Occipital lobe (tissue), 3 donors: ENCODE measurements at places on chromosomes 1 and 21.

- no peak for DNase-seq
Measured at GRCh38 chr1:97761637-97762036, 159.2 kb downstream of the DPYD start.

DNA sequence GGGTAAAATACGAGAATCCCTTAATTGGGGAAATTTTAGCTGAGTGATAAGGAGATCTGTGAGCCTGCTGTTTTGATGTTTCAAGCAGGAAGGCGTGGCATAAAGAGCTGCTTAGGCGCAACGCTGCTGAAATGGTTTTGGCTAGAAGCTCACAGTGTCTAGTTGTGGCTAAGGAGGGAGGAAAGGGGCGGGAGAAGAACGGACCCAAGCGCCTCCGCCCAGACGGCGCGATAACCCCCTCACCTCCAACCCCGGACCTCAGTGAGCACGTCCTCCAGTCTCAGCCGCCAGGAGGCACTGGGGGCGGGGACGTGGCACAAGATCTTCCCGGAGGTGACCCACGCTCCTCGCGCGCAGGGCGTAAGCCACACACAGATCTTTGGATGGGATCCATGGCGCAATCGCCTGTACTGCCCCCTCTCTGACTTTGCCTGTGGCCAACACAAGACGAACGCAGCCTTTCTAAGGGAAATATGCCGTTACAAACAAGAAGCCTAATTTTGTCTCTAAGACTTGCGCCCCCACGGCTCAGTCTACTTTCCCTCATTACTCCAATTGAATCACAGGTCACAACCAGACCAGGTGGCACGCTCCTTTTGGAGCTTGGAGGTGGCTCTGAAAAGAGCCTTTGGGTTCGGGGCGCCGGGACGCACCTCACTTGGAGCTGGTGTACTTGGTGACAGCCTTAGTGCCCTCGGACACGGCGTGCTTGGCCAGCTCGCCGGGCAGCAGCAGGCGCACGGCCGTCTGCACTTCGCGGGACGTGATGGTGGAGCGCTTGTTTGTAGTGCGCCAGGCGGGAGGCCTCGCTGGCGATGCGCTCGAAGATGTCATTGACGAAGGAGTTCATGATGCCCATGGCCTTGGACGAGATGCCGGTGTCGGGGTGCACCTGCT, 23.4 kb upstream of the RNF187 start:
- no peak for DNase-seq

DNA sequence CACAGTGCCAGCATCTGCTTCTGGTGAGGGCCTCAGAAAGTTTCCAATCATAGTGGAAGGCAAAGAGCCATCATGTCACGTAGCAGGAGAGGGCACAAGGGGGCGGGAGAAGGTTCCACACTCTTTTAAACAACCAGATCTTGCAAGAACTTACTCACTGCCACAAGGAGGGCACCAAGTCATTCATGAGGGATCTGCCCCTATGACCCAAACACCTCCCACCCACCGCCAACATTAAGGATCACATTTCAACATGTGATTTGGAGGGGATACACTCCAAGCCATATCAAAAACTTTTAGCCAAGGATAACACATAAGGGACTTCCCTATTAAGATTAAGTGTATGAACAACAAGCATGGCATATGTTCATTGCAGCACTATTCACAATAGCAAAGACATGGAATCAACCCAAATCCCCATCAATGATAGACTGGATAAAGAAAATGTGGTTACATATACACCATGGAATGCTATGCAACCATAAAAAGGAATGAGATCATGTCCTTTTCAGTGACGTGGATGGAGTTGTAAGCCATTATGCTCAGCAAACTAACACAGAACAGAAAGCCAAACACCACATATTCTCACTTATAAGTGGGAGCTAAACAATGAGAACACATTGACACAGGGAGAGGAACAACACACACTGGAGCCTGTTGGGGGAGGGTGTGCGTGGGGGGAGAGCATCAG, 19.9 kb upstream of the SLC35F3 start:
- no peak for DNase-seq

- DNase-seq = no peak
Measured at GRCh38 chr1:94093396-94093795, 27.6 kb downstream of the ABCA4 start.

DNA sequence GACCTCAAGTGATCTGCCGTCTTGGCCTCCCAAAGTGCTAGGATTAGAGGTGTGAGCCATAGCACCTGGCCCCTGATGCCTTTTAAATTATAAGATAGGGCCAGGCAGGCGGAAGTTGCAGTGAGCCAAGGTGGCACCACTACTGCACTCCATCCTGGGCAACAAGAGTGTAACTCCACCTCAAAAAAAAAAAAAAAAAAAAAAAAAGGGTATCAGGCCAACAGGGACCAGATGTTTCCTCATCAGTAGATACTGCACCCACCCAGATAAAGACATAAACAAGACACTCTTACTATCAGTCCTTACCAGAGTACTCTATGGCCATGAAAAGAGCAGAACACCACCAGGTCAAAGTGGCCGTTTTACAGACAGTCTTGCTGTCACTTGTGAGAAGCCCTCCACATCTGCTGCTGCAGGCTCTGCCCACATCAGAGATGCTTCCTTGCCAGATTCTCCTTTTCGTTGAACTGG, 3.3 kb downstream of the C21orf58 start:
- DNase-seq = no peak

DNA sequence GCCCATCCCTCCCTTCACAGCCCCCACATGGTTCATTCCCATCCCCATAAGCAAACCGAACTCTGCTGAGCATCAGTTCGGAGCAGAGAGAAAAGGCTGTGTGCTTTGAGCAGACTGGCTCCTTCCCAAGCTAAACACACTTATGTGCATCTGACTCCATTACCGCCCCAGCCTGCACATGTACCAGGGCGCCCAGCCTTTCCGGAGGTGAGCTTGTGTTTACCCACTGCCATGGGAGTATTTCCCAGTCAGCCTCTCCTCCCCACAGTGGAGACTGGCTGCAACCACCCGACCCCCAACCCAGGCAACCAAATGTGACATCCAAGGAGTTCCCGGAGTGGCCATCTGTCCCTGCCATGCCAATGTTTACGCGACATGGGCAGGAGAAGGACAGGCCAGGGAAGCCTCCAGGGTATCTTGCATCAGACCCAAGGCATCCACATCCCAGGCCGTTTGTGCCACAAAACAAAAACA, 9.4 kb downstream of the TIAM1 start:
- DNase-seq = no peak

- DNase-seq = no peak
Measured at GRCh38 chr1:237255071-237255470, 213.1 kb downstream of the RYR2 start.

DNA sequence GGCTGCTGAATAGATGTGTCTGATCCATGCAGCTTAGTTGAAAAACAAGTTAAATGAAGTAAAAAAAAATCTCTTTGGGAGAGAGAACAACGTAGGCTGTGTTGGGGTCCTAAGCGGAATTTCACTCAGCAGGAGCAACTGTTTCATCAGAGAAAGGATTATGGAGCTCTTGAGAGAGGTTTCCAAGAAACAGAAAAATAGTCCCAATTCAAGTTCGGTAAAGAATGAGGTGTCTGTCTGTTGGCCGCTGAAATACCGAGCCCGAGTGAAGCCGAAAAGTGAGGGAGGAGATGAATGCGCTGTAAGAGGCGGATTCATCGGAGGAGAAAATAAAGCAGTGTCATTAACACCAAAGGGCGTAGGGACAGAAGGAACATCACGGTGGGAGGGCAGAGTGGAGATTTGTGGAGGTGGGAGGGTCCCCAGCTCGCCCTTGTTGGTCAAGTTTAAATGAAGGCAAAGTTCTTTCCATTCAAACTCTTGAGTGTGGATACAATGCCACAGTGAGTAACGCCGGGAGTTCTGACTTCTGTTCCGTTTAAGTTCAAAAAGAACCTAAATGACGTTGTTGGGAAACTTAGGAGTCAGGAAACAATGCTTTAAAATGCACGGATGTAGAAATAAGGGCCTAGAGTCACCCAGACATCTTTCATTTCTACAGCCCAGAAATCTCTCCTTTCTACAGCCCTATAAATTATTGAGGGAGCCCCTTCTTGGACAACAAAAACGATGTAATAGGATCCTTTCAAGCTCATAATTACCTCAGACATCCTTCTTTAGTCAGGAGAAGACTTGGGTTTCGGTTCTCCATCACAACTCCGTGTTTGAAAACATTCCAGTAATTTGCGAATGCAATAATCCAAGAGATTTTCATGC, 15.6 kb upstream of the SLC45A1 start:
- DNase-seq = no peak

- no peak for DNase-seq
Measured at GRCh38 chr1:203586496-203587081, 40.0 kb upstream of the ATP2B4 start.

DNA sequence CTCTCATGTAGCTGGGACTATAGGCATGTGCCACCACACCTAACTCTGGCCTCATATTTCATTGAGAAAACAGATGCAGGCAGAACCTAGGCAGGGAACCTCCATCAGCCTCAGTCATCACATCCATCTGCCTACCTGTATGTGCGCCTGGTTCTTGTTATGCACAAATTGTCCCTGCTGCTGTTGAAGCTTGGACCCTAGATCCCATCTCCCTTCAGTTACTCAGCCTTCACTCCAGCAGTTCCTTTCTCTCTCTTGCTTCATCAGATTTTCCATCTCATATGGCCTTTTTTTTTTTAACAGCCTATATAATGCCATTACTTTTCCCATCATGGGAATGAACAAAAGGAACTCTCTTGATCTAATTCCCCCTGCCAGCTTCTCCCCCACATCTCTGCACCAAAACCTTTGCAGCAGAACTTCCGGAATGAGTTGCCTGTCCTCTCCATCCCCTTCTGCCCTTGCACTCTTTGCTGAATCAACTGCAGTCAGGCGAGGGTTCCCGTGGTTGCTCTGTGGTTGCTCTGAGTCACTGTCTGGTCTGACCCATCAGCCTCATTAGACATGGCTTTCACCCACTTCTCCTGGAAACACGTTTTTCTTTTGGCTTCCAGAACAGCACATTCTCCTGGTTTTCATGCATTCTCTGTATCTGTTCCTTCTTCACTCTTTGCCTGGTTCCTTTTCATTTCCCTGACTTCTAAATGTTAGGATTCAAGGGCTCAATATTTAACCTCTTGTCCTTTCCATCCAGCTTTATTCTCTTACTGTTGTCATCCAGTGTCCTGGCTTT, 41.5 kb downstream of the UBE4B start:
- peak; percentile 35 for DNase-seq

DNA sequence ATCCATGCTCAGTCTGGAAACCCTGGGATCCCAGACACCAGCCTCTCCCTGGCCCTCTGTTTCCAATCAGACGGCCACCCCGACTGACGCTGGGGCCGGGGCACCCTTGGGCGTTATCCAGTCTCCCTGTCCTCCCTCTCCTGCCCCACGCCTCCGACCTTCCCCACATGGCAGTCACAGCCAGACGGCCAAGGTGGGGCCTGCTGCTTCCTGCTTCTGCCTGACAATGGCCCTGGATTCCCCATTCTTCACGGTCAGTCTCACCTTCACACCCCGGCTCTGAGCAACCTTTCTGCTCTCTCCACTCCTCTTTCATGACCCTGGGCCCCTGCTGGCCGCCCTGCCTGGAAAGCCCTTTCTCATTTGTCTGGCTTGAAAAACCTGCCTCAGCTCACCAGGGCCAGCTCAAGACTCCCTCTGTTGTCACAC, 6.6 kb downstream of the GNG4 start:
- DNase-seq = no peak

DNA sequence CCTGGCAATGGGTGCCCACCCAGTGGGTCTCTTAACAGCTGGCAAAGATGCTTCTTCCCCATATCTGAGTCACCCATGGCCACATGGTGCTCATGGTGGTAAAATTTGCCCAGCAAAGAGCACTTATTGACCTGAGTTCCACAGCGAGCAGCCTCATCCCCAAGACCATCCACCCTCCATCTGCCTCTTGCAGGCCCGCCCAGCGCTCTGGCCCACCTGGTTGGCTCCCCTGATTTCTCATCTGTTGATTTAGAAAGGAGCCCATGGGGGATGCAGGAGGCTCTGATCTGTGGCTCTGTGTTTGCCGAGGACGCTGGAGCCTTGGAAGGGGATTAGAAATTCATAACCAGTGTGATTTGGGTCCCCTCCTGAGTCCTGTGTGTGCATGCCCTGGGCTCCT, 657.5 kb downstream of the PTPRU start:
- no peak for DNase-seq

DNA sequence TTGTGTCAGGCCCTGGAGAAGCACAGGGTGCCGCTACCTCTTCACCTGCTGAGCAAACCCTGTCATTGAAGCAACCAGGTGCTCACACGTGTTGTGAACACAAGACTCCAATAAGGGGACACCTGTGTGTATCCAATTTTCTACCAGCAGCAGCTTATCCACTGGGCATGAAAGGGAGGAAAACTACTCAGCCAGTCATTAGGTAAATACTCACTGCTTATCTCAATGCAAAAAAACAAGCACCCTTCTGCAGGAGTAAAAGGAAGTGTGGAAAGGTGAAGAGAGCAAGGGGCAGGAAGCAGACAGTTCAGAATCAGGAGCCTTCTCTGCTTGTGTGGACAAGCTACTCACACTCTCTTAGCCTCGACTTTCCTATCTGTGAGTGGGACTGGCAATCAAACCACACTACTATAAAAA, 148.9 kb downstream of the ETS2 start:
- DNase-seq = no peak

- no peak for DNase-seq
Measured at GRCh38 chr21:27975514-27975913, 1008.6 kb upstream of the ADAMTS5 start.

DNA sequence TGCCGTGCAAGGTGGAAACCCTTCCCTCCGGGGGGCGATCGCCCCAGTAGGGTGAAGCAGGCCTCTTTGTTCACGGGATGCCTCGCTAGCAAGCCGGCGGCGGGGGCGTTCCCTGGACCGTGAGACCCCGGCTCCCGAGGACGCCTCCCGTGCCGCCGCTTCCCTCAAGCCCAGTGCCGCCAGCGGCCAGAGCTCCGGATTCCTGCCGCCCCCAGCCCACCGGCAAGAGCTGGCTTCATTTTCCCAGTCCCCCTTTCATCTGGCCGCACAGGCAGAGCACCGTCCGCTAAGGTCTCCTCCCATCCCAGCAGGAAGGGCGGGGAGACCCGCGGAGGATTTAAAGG, 16.3 kb downstream of the IER5 start:
- DNase-seq = no peak

DNA sequence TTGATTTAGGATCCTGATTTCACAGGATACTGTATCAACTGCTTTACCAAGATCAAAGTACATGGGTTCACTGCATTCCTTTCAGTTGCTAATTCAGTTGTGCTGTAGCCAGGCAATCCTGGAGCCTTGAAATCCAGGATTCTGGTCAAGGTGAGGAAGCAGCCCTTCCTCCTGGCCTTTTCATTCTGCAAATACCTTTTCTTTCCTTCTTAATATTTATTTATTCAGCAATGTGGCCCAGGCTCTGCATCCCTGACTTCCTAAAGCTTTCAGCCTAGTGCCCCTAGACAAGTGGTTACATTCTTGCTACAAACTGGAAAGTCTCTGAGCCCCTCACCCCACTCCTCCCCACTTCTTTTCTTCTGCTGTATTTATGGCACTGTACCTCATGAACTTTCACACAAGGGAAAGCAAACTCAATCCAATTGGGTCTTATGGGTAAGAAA, 16.2 kb downstream of the LRRC8D start:
- no peak for DNase-seq

GRCh38 chr1:216390956-216391355, 32.3 kb downstream of the USH2A start:
- DNase-seq = no peak
